Femur (tissue), 1 donor: ENCODE measurements at places on chromosomes 4 and X.

DNA sequence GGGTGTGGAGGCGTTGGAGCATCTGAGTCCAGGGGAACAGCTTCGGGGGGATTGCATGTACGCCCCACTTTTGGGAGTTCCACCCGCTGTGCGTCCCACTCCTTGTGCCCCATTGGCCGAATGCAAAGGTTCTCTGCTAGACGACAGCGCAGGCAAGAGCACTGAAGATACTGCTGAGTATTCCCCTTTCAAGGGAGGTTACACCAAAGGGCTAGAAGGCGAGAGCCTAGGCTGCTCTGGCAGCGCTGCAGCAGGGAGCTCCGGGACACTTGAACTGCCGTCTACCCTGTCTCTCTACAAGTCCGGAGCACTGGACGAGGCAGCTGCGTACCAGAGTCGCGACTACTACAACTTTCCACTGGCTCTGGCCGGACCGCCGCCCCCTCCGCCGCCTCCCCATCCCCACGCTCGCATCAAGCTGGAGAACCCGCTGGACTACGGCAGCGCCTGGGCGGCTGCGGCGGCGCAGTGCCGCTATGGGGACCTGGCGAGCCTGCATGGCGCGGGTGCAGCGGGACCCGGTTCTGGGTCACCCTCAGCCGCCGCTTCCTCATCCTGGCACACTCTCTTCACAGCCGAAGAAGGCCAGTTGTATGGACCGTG, 2.2 kb downstream of the AR start:
- peak; percentile 50 for DNase-seq

GRCh38 chr4:103372002-103372558, 173.9 kb upstream of the CENPE start:
- DNase-seq: no peak

DNA sequence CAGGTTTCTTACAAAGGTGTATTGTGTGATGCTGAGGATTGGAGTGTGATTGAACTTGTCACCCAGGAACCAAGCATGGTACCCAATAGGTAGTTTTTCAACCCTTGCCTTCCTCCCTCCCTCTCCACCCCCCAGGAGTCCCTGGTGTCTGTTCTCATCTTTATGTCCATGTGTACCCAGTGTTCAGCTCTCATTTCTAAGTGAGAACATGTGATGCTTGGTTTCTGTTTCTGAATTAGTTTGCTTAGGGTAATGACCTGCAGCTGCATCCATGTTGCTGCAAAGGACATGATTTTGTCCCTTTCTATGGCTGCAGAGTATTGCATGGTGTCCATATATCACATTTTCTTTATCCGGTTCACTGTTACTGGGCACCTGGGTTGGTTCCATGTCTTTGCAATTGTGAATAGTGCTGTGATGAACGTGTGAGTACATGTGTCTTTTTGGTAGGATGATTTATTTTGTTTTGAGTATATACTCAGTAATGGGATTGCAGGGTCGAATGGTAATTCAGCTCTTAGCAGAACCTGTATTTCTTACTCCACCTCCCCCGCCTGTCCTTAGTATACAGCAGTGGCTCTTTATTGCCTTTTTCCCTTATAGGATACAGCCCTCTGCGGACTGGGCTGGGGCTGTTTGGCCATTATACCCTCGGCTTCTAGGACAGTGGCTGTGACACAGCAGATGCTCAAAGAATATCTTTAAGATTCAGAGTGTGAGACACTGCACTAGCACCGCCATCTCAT, 145.4 kb downstream of the PTTG2 start:
- no peak for DNase-seq

DNA sequence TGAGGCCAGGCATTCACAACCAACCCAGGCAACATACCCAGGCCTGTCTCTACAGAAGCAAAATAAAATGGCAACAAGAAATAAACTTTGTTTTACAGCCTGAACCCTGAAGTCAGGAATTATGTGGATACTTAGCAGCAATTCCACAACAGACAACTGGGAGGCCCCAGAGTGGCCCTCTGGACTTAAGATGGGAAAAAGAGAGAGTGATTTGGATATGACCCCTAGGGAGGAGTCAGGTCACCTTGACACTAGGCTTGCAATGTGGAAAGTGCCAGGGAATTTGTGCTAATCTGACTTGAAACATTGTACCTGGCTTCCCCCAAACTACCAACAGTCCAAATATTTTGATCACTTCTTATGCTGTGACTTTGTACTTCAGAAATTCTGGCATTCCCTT, 193.1 kb downstream of the PARM1 start:
- DNase-seq: no peak

- no peak for DNase-seq
These were observed 103.1 kb downstream of the PSAPL1 start for GRCh38 chr4:7331682-7332000.
